ENCODE measurements at places on chromosomes 16 and 17. TPM values are rescaled to one million over a fixed set of nuclear protein-coding genes. Genes with fewer than 3 reads are reported as not detected.
A peak's percentile ranks its signal among the peaks of the same experiment; 100 is the strongest.

Gene MYL4
- 72.0 TPM for total RNA-seq

- DNase-seq: no peak
These were observed 2.3 kb upstream of the SERPINF1 start for GRCh38 chr17:1759529-1759928.

- no peak for DNase-seq
These were observed 191.7 kb downstream of the C16orf95 start for GRCh38 chr16:87125206-87126155.

DNA sequence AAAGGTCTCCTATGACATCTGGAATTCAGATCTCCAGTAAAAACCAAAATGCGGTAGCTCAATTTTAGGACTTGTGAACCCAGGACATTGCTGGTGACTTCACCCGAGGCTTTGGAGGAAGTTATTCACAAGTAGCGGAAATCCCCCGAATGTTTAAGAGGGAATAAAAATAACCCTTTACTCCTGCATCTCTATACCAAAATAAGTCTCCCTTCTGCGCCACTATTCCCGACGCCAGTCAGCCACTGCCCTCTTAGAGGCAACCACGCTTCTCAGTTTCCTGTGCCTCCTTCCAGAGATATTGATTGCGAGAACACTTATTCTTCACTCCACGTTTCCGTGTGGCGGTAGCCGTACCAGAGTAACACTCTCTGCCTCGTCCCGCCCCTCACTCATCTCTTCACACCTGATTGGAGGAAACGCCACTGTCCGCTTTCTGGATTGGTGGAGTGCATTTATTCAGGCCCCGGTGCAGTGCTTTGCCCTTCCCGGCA lies 27.4 kb downstream of the EMP2 start:
- peak; percentile 60 for DNase-seq

GRCh38 chr17:7794075-7794663 lies 39.8 kb upstream of the KDM6B start:
- DNase-seq: no peak
